Esophagus mucosa (tissue), 1 donor: ENCODE measurements at places on chromosomes 13 and 19. TPM values are rescaled to one million over a fixed set of nuclear protein-coding genes. Genes with fewer than 3 reads are reported as not detected.

PHF11 gene
- total RNA-seq = 21.7 TPM

DNA sequence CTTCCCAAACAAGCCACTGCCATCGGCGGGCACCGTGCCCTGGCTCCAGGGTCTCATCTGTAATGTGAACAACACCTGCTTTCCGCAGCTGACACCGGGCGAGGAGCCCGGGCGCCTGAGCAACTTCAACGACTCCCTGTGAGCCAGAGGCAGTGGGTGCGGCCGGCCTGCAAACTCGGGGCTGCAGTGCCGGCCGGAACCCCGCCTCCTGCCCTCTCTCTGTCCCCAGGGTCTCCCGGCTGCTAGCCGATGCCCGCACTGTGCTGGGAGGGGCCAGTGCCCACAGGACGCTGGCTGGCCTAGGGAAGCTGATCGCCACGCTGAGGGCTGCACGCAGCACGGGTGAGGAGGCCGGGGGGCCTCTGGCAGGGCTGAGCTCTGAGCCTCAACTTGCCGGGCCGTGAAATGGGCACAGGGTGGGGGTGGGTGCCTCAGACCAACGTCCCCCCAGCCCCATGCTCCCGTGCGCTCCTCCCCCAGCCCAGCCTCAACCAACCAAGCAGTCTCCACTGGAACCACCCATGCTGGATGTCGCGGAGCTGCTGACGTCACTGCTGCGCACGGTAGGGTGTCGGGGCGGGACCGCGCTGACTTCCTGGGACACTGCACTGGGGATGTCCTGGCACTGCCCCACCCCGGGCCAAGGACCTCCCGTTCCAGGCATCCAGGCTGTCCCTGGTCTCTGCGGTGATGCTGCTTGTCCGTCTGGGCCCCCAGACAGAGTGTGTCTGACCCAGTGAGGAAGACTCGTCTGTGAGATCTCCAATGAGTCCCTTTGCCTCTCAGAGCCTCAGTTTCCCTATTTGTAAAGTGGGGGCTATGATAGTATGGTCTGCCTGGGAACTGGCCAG, 2.2 kb downstream of the ABCA7 start:
- ATAC-seq = peak; percentile 53

ASF1B gene
- 13.9 TPM for total RNA-seq

CYP4F12 gene
- 31.5 TPM for total RNA-seq

ZNF616 gene
- 5.7 TPM for total RNA-seq

GRCh38 chr13:71663431-71663830, 203.6 kb downstream of the DACH1 start:
- ATAC-seq = no peak

DNA sequence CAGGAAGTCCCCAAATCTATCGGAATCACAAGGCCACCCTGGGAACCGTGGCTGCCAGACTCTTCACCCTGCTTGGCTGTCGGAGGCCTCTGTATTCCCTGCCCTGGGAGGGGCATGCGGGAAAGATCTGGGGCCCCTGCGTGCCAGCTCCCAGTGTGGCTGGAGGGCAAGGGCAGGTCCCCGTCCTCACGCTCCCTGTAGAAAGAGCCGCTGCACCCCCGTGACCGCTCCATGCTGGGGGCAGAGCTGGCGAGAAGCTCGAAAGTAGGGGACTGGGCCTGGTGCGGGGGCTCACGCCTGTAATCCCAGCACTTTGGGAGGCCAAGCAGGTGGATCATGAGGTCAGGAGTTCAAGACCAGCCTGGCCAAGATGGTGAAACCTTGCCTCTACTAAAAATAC, 208.4 kb upstream of the SOX1 start:
- ATAC-seq = no peak

DNA sequence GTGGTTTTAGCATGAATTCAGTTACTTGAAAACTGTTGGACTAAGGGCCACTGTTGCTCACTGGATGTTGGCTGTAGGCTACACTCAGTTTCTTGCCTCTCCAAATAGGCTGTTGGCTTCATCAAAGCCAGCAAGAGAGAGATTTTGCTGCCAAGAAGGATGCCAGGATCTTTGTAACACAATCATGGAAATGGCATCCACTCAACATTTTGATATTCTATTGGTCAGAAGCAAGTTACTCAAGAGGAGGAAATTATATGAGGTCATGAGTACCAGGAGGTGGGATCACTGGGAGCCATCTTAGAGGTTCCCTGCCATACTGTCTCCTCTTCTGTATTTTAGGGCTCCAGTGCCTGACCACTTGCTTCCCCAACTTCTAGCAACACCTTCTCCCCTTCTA, 30.6 kb downstream of the SYDE1 start:
- ATAC-seq = no peak

DNA sequence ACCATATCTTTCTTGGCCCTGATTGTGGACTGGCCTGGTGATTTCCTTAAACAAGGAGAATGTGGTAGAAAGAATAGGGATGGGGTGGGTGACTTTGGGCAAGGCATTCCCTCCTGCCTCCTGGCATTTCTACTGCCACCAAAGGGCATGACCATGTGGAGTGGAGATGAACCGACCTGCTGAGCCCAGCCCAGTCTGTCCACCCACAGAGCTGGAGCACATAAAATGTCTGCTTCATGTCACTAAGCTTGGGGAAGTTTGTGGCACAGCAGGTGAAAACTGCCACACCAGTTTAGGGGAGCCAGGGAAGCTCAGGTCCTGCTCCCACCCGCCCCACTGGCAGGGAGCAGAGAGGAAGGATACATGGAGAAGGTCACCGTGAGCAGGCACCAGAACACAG, 6.3 kb downstream of the TMEM161A start:
- ATAC-seq = no peak

CCL25 gene
- not detected for total RNA-seq

DNA sequence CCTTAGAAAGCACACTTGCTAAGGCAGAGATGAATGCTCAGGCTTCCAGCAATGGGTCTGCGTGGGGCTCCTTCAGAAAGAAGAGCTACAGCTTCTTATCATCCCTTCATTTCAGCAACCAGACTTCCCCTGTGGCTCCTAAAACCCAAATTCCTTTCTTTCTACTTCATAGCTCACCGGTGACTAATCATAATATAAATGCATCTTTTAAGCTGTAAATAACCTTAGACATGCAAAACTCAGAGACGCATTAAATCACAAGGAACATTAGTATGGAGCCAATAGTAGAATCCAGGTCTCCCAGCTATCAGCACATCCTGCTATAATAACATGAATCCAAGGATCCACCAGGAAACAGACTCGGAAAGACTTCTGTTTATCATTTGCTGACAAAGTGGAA, 375.6 kb downstream of the COG6 start:
- ATAC-seq = no peak

GRCh38 chr13:37194428-37194861, 89.0 kb upstream of the CSNK1A1L start:
- ATAC-seq = no peak

DNA sequence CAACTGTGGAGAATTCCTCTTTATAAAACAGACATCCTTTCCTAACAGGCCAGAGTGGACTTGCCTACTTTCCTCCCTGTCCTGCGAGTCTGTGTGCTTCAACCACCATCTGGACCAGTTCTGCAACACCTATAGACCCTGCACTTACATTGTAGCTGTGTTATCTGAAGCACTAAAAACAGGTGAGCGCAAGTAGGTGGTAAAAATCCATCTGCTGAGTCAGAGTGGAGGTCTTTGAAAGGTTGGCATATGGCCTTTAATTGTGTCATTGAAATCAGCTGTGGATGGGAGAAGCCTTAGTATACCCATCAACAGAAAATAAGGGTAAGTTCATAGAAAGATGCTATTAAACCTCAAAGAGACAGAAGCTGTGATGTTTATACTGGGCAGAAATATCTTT, 7.6 kb upstream of the NALCN start:
- no peak for ATAC-seq

GRCh38 chr13:52454459-52454819, 839 bp upstream of the CKAP2 start:
- ATAC-seq = peak; percentile 59

ZNF69 gene
- total RNA-seq = 0.64 TPM

GRIN2D gene
- total RNA-seq = 0.04 TPM

ZNF749 gene
- total RNA-seq = 6.4 TPM

KLK3 gene
- not detected for total RNA-seq

DNA sequence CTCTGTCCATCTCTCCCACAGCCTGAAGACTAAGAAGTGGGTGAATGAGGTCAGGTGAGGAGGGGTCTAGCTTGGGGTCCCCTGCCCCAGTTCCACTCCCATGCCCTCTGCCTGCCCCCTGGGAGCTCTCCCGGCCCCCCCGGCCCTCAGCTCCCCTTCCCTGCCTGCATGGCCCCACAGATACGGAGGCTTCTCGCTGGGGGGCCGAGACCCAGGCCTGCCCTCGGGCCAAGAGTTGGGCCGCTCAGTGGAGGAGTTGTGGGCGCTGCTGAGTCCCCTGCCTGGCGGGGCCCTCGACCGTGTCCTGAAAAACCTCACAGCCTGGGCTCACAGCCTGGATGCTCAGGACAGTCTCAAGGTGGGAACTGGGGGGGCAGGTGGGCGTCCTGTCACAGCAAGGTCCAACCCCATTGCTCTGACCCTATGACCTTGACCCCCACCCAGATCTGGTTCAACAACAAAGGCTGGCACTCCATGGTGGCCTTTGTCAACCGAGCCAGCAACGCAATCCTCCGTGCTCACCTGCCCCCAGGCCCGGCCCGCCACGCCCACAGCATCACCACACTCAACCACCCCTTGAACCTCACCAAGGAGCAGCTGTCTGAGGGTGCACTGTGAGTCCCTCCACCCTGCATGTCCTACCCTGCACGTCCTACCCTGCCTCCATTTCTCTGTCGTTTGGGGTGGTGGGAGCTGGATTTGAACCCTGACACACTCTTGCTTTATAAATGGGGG, 10.9 kb upstream of the ARHGAP45 start:
- ATAC-seq = no peak

- peak; percentile 50 for ATAC-seq
Observed at GRCh38 chr19:13920940-13921747, 15.1 kb downstream of the CC2D1A start.

SWSAP1 gene
- total RNA-seq = 2.5 TPM

DNA sequence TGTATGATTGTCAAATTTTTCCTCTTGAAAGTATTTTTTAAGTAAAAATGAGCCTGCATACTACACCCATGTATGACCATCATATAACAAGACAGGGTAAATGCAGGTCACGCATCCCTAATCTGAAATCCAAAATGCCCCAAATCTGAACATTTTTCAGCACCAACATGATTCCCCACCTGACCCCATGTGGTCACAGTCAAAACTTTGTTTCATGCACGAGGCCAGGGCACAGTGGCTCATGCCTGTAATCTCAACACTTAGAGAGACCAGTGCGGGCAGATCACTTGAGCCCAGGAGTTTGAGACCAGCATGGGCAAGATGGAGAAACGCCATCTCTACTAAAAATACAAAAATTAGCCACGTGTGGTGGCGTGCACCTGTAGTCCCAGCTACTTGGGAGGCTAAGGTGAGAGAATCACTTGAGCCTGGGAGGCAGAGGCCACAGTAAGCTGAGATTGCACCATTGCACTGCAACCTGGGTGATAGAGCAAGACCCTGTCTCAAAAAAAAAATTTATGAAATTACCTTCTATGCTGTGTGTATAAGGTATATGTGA, 63.7 kb upstream of the NPAS1 start:
- ATAC-seq = no peak

- no peak for ATAC-seq
Observed at GRCh38 chr13:98326291-98326690, 149.2 kb upstream of the RNF113B start.

- no peak for ATAC-seq
Observed at GRCh38 chr13:48386816-48387215, 26.1 kb downstream of the LPAR6 start.

SEMA6B gene
- 2.0 TPM for total RNA-seq

GRCh38 chr19:897442-898039, 4.3 kb downstream of the RNU6-9 start:
- ATAC-seq = no peak

CYP2A6 gene
- total RNA-seq = 0.24 TPM

FXYD7 gene
- not detected for total RNA-seq

HTR2A gene
- 0.08 TPM for total RNA-seq

PRSS57 gene
- not detected for total RNA-seq
